ENCODE measurements at places on chromosomes 1 and 21.
A peak's percentile ranks its signal among the peaks of the same experiment; 100 is the strongest.

GRCh38 chr21:42892582-42892930 is 553 bp upstream of the NDUFV3 start:
- peak; percentile 86 for DNase-seq

DNA sequence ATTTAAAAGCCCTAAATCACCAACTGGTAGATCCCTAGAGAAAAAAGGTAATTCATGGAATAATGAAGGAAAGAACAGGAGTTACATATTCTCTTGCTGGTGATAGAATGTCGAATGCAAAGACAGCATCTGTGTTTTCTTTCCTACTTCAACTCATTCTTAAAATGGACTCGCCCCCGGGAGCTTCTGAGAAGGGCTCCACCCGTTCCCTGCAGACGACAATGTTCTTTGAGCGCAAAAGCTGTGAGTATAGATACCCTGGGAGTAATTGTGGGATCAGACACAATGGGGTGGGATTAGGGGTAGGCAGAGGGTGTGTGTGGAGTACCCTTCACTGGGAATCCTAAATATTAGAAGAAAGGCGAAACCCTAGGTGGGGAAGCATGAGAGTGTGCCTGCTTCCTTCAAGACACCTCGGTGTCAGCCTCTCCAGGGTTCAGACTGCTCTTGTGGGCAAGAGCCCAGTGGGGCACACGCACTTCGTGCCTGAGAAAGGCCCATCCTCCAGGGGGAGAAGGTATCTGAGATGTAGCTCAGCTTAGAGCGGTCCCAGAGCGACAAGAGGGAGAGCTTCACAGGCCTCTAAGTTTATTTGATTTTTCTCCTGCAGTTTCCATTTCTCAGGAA is 123.3 kb upstream of the DPYD start:
- DNase-seq, result no peak

GRCh38 chr1:206769304-206769731 is 1.3 kb upstream of the IL19 start:
- DNase-seq, result peak; percentile 25

DNA sequence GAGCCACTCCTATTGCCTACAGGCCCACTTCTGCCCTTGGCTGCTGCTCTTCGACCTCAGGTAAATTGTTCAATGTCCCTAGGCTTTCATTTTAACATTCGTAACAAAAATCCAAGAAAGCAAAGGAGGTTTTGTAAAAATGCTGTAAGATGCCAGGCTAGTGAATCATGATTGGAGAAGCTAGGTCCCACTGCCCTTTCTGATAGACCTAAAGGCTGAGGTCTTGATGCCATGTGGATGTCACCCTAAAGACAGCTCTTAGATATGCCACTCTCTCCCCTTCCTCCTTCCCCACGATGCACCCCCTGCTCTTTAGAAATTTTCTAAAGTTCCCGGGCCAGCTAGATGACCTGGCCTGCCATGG is 9.9 kb upstream of the TMEM39B start:
- no peak for DNase-seq

DNA sequence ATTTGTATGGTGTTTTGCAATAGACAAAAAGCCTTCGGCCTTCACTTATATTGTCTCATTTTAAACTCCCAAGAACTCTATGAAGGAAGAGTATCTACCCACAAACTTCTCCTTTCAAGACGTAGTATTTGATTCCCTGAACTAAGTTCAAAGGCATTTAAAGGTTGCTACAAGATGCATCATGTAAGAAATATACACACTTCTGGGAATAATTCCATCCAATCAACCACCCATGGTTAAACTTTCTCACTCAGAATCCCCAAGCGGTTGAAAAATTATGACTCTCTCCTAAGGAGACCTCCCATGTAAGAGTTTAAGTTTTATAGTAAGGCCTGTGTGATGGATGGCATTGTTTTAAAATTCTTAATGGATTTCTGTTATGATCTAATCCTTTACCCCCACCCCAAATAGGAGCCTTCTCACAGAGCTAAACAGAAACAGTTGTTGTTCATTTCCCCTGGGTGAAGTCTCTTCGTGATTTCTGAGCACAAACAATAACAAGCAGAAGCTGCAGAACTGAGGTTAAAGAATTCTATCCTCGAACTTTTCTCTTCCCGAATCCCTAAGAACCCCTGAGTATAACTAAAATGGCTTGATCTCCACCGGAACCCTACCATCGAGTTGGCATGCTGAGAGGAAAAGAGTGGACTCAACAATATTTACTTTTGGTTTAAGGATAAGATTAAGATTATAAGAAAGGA is 185.0 kb downstream of the TGFBR3 start:
- no peak for DNase-seq

Measured in DMS53 (cell line).